NK-92 treated with Interleukin-12 subunit alpha and Interleukin-12 subunit beta, amount 100 ng/mL, for 24 hours (cell line): ENCODE measurements at places on chromosomes 16 and 17.

DNA sequence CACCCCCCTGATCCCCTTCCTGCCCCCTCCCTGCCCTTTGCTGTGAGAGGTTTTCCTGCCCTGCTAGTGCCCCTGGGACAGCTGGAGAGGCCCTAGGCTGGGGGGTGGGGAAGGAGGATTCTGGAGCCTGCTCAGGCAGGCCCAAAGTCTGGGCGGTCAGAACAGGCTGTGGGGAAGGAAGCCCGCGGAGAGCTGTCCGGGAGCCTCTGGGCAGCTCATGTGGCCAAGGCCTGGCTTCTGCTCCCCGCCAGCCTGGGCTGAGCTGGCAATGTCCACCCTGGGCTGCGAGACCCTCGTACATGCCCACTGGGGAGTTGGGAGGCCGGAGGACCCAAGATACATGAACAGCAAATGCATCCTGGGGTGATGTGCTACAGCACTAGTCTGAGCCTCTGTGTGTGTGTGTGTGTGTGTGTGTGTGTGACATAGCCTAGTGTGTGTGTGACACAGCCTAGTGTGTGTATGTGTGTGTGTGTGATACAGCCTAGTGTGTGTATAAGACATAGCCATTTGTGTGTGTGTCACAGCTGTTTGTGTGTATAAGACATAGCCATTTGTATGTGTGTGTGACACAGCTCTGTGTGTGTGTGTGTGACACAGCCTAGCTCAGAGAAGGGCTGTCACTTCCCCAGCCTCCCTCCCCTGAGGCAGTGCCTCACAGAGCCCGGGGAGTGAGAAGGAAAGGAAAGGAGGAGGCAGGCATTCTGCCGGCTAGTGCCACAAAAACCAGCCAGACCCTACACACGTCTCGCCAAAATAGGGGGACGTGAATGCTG, 201.4 kb upstream of the CIBAR2 start:
- no peak for DNase-seq

DNA sequence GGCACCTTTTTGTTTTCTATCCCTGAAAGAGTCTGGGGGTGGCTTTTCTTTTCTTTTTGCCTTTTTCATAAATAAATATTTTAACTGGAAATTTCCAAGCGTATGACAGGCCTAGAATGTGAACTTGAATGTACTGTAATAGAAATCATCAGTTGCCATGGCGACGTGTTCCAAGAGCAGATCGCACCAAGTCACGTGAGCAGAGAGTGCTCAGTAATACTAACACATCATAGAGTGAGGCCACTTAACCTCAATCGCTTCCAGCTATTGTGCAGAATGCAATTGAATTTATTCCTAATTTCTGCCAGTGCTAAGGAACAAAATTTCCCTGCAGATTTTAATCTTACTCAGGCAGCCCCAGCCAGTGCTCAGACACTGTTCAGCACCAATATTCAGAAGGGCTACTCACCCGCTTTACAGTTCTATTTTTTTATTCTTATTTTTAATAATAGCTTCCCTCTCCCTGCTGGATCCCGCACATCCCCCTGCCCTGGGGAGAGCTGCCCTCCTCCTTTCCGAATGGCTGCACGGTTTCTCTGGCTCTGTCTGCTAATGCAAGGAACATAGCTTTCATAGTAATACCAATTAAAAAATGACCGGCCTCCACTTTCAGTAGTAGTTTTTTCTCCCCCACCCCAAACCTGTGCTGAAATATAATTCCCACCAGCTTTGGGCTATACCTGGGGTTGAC, 26.2 kb upstream of the PMFBP1 start:
- DNase-seq, result no peak

DNA sequence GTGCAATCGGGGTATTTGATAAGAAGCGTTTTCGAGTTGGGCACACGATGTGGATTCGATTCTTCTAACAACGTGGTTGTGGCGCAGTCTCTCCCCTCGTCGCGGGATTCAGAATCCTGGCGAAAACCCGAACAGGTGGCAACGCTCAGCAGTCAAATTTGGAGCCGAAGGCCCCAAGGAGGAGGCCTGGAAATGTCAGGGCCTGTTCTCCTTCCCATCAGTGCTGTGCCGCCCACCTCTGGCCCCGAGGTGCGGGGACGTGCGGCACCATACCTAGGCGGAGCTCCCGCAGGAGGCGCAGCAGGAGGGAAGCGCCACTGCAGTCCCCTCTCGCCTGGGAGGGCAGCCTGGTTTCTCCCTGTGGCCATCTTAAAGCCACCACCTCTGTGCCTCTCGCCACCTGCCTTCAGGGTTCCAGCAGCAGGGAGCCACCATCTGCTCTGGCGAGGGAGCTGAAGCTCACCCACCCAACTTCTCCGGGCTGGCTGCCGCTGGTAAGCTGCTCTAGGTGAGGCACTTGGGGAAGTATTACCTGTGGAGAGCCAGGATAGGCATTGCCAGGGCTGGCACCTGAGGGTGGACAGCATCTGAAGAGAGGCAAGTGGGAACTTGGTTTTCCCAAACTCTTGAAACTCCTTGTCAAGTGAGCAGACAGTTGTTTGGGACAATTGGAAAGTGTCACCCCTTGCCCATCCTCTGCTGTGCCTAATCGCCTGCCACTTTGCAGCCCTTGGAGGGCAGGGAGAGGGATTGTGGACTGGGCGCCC, 2.6 kb upstream of the AATF start:
- no peak for DNase-seq

- DNase-seq, result no peak
These were observed 4.0 kb upstream of the RAPGEFL1 start for GRCh38 chr17:40173091-40173777.

- no peak for DNase-seq
These were observed 46.1 kb upstream of the DNAJA2 start for GRCh38 chr16:47019568-47019967.

GRCh38 chr16:67942200-67942509, 1.8 kb downstream of the LCAT start:
- no peak for DNase-seq

DNA sequence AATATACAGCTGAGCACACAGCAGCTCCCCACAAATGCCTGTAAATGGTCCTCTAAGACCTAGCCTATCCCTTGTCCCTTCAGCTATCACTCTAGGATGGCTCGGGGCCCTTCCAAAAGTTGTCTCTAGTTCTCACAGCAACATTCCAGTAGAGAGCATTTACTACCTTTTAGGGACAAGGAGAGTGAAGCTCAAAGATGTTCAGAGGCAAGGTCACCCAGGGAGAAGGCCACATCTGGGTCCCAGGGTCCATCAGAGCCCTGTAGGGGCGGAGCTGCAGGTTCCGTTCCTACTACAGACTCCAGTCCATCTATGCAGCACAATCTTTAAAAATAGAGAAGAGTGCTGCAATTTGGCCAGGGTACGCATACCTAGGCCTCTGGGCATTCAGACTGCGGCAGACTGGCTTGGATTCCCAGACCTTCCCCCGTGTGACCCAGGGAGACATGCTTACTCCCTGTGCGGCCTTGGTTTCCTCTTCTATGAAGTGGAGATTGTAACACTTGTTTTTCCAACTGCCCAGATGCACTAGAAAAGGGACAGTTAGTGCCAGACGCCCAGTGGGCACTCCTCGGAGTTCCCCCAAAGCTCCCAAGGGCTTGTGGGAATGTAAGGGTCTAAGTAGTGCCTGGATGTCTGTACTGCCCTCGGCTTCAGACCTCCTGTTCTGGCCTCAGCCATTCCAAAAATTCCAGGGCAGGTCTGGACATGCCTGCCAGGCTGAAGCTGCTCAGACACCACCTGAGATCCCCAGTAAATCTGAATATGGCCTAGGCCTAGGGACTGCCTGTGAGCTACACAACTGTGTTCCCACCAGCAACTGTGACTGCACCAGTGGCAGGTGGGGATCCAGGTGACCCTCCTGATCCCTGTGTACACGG, 2.5 kb downstream of the SLC12A4 start:
- no peak for DNase-seq

DNA sequence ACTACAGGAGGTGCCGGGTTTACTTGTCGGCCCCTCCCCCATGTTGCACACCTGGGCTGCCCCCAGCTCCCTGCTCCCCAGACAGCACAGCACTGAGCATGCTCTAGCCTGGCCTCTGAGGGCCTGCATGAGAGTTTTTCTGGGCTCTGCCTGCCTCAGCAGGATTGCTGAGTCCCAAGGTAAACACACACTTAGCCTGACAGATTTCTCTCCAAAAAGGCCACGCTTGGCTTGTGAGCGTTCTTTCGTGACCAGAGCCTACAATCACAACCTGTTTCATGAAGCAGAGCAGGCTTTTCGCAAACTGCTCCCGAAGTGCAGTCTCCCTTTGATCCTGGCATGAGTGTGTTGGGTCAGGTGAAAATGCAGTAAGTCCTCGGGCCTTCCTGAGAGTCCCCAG, 9.8 kb upstream of the CD300E start:
- no peak for DNase-seq

GRCh38 chr17:73689596-73690275, 45.5 kb upstream of the SDK2 start:
- DNase-seq, result no peak

GRCh38 chr16:24717411-24717810, 12.0 kb upstream of the TNRC6A start:
- no peak for DNase-seq
